ENCODE measurements at places on chromosomes 5 and 9. TPM values are rescaled to one million over a fixed set of nuclear protein-coding genes. Genes with fewer than 3 reads are reported as not detected.

Gene SLCO6A1
- not detected for polyA plus RNA-seq

DNA sequence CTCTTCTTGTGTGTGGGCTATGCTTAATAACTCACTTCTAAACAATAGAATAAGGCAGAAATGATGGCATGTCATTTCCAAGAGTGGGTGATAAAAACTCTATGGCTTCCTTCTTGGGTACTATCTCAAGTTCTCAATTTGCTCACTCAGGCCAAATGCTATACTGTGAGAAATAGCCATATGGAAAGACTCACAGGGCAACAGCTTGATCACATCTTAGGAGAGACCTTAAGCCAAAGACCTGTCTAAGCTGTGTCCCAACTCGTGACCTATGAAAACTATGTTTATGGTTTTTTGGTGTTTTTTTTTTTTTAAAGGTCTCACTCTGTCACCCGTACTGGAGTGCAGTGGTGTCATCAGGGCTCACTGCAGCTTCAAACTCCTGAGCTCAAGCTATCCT, 2.1 kb upstream of the UIMC1 start:
- DNase-seq = peak; percentile 41

DNA sequence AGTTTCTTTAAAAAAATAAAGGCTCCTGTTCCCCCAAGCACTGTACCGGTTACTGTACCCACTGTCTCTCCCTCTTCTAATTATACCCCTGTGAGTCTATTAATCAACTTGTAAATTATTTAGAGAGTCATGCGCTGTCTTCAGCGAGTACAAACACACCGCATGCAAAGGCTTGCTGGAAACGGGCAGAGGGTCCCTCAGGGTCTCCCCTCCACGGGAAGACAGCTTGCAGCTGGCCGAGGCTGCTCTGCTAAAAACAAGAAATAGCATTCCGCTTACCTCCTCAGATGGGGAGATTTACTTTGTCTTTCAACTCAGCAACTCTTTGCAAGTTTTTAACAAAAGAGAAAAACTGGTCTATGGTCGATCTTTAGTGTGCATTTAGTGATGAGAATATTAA, 71.8 kb downstream of the AK8 start:
- DNase-seq = no peak

GRCh38 chr5:181223729-181224389, 778 bp downstream of the TRIM41 start:
- DNase-seq = no peak

DNA sequence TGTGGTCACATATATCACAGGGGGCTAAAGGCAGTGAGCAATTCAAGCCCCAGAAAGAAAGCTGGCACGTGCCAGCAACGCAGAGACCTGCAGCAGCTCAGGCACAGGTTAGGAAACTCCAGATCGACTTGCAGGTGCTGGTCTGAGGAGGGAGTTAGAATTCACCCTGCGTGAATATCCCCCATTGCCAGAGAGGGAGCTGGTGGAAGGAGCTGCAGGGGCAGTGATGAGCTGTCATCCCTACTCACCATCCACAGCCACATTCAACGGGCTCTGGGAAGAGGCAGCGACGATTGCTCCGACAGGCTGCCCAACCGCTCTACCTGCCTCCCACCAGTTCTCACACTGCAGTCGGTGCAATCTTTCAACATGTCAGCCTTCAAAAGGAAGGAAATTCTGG, 40.8 kb upstream of the CLK4 start:
- no peak for DNase-seq

DNA sequence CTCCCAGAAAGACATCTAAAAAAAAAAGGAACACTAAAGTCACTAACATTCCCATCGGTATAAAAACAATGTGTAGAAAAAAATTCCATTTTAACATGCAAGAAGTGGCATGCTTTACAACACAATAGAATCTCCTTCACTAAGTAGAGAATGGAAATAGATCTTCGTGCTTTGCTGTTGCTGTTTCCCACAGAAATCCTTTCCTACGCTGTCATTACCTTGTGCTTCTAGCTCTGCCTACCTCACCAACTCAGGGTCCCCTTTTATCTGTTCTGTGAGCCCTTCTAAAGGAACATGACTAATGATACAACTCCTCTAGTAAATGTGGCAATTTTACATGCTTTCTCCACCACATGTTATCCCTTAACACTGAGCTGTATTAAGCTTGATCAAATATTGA, 202.9 kb downstream of the MCTP1 start:
- DNase-seq = no peak

- DNase-seq = no peak
These were observed 5.8 kb downstream of the ANXA6 start for GRCh38 chr5:151151793-151152192.

- DNase-seq = no peak
These were observed 77.1 kb downstream of the PPARGC1B start for GRCh38 chr5:149807176-149807575.

Gene CD72
- 3.6 TPM for polyA plus RNA-seq

Gene FBP1
- 66.0 TPM for polyA plus RNA-seq

DNA sequence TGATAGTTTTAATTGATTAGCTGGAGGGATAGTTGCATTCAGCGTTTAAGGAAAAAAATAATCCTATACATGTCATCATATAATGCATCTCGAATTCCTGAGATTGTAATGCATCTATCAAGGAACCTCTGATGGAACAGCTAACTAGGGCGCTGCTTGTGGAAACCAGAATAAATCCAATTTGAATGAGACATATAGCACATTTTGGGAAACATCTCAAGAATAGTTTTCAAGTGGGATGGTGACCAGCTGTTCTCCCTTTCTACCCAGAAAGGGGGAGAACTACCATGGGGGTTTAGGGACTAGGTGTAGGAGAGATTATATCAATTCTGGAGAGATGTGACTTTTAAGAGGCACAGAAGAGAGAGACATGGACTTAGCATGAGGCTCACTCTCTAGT, 319.3 kb upstream of the BRINP1 start:
- no peak for DNase-seq

Gene SLIT3
- polyA plus RNA-seq = 51.5 TPM

Gene FAM78A
- 2.4 TPM for polyA plus RNA-seq

Gene MZB1
- 0.96 TPM for polyA plus RNA-seq

- no peak for DNase-seq
These were observed 926 bp downstream of the DNAJC25 start for GRCh38 chr9:111632060-111632459.

DNA sequence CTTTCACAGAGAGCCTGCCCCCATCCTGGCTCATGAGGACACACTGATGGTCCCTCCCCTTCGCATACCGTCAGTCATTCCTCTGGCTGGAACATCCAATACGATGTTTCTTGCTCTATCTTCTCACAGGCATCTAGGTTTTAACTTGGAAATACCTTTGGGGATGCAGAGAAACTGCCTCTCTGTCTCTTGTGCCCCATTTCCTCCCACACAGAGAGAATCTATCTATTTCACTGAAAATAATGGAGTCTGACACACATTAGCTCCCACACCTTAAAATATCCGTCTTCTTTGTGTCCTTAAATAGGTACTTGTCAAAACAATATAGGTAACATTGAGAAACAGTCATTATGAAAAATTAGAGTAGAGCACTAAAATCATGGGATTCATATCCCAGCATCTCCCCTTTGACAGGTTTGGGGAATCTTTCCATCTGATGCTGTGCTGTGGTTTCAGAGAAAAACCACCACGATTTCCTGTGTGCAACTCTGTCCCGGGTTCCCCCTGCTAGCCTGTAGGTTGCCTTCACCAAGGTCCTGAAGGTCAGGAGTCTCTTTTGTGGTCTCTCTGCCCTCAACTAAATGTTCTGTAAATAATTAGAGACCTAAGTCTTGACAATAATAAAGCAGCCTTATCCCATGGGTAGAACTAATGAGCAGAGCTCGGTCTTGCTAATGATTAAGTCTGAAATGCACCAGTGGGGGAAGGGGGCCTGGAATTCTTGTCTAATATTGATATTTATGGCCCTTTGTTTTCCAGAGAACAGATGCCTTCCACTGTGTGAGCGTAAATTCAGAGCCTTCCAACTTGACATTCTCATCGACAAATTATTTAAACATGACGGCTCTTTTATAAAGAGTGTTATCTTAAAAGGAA, 371.0 kb downstream of the ICE1 start:
- DNase-seq = no peak

DNA sequence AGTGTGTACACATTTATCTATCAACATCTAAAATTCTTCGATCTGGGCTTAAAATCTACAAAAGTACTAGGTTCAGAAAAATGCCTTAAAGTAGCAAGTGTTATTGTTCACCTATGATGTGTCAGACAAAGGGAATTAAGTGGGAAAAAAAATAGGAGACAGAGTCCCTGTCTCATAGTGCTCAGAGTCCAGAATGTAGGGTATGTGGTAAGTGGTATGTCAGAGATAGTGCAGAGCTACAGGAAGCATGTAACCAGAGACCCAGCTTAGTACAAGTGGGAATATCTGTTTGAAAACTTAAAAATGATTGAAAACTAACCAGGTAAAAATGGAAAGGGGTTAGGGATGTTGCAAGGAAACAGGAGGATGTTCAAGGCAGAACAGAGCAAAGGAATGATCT, 482.8 kb downstream of the ELAVL2 start:
- DNase-seq = no peak

DNA sequence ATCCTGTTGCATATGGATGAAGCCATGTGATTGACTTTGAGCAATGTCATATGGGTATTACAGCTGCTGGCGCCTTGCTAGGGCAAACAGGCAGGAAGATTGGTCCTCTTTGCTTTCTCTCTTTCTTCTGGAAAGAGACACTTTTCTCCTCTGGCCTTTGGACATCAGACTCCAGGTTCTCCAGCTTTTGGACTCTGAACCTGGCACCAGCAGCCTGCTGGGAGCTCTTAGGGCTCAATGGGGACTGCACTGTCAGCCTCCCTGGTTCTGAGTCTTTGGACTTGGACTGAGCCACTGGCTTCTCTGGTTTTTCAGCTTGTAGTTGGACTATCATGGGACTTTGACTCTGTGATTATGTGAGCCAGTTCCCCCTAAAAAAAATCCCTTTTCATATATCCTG, 34.8 kb upstream of the TENT4A start:
- no peak for DNase-seq

DNA sequence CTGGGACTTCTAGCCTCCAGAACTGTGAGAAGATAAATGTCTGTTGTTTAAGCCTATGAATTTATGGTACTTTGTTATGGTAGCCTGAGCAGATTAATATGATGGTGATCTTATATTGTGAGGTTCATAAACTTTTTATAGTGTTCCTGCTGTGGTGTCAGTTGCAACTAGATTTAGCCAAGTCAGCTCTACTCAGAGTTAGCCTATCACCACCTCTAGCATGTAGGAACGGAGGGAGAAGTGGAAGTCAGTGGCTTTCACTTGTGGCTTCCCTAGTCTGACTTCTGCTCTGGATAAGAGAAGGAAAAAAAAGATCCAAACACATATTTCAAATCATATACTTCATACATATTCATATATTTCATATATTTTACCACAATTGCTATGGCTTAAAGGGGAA, 6.6 kb downstream of the POC5 start:
- no peak for DNase-seq

Data from left kidney (tissue), 8 donors.